ENCODE measurements at places on chromosomes 12 and 14. TPM values are rescaled to one million over a fixed set of nuclear protein-coding genes. Genes with fewer than 3 reads are reported as not detected.

GRCh38 chr12:41011939-41012338 is 176.2 kb upstream of the PDZRN4 start:
- H3K27me3 ChIP-seq, result no peaks in the 10 kb centered on the region
- no peaks in the 10 kb centered on the region for H3K4me1 ChIP-seq
- H3K36me3 ChIP-seq, result no peaks in the 10 kb centered on the region
- no peak for DNase-seq
- H3K4me3 ChIP-seq, result no peak overlapping the region

- H3K27me3 ChIP-seq, result no peaks in the 10 kb centered on the region
- no peaks in the 10 kb centered on the region for H3K36me3 ChIP-seq
- no peak overlapping the region for H3K4me3 ChIP-seq
Observed at GRCh38 chr14:59236195-59236594, 47.7 kb downstream of the DAAM1 start.

- H3K27me3 ChIP-seq, result no peaks in the 10 kb centered on the region
- no peak overlapping the region for H3K27ac ChIP-seq
- peak overlapping the region; percentile 10 for H3K4me3 ChIP-seq
- DNase-seq, result no peak
- H3K36me3 ChIP-seq, result no peaks in the 10 kb centered on the region
Observed at GRCh38 chr14:76827696-76828296, 1.6 kb downstream of the LRRC74A start.

DNA sequence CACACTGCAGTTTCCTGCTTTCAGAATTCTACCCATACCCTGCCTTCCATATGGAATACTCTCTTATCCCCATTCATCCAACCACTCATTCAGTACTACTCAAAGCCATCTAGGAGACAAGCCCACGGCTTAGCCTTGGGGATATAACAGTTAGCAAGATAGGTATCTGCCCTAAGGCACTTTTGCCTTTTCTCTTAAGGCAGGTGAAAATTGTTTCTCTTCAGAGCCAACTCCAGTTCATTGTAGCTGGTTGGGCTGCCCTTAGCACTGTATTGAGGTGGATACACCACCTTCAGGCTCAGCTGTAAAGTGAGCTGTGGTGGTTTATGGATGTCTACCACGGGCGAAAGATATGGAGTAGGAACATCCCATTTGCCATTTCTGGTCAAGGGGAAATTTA is 729.7 kb upstream of the TBX3 start:
- H3K36me3 ChIP-seq, result no peaks in the 10 kb centered on the region
- no peaks in the 10 kb centered on the region for H3K4me1 ChIP-seq
- H3K27ac ChIP-seq, result no peak overlapping the region
- no peak overlapping the region for H3K4me3 ChIP-seq
- H3K27me3 ChIP-seq, result no peaks in the 10 kb centered on the region

DNA sequence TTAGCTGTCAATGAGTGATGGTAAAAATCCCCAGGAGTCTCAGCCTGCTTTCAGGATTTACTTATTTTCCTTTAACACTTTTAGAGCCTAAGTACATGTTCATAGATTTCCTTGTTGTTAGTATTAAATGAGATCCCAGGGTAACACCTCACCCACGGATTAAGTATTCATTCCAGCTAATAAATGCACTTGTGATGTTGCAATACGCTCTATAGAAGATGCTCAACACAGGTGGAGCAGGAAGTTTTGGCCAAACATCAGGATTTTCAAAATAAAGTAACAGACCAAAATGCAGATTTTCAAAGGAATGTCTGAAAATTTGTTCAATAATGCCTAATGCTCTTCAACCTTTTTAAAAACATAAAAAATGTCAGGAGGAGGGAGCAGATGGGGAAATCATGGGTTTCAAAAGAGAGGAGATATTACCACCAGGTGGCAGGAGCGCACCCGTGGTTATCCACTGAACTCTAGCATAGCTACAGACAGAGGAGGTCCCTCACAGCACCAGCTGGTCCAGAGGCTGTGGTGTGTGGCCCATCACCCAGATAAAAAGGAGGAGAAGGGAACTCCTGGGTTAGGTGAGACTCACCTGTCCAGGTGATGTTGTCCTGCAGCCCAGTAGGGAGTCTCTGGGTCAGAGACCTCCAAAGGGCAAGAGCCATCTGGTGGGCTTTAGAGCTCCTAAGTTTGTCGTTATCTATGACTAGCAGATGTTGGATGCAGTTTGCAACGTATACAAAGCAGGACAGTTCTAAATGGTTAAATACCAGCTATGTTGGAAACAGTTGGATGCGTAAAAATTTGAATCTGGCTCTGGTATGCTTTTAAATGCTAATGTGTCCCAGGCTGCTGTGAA is 1158.4 kb upstream of the TMEM132C start:
- no peaks in the 10 kb centered on the region for H3K27me3 ChIP-seq
- DNase-seq, result peak; percentile 58
- H3K4me3 ChIP-seq, result no peak overlapping the region
- no peaks in the 10 kb centered on the region for H3K36me3 ChIP-seq
- H3K27ac ChIP-seq, result no peak overlapping the region

DNA sequence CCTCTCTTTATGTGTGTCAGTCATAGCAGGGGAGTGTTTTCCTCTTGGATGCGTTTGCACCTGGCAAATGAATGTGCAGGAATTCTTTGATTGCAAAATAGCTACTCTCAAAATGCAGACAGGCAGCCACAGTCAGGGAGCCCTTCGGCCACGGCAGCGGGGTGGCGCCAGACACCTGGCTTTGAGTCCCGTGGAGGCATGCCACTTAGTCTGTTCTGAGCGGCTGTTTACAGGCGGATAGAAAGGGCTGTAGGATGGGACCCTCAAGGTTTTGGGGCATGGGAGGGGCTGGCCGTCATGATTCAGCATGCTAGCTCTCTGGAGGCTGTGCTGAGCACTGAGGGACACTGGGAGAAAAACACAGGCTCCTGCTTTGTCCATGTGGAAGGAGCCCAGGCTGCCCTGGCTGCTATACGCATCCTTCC is 117.1 kb downstream of the SLC25A47 start:
- H3K27ac ChIP-seq, result peak overlapping the region; percentile 81
- peak; percentile 84 for DNase-seq
- no peak overlapping the region for H3K4me3 ChIP-seq
- no peaks in the 10 kb centered on the region for H3K27me3 ChIP-seq
- H3K4me1 ChIP-seq, result peaks cover 18% of the 10 kb centered on the region

- no peaks in the 10 kb centered on the region for H3K27me3 ChIP-seq
- H3K4me3 ChIP-seq, result no peak overlapping the region
- H3K4me1 ChIP-seq, result no peaks in the 10 kb centered on the region
- no peak for DNase-seq
- no peaks in the 10 kb centered on the region for H3K36me3 ChIP-seq
Observed at GRCh38 chr12:120412421-120412820, 25.5 kb upstream of the COX6A1 start.

DNA sequence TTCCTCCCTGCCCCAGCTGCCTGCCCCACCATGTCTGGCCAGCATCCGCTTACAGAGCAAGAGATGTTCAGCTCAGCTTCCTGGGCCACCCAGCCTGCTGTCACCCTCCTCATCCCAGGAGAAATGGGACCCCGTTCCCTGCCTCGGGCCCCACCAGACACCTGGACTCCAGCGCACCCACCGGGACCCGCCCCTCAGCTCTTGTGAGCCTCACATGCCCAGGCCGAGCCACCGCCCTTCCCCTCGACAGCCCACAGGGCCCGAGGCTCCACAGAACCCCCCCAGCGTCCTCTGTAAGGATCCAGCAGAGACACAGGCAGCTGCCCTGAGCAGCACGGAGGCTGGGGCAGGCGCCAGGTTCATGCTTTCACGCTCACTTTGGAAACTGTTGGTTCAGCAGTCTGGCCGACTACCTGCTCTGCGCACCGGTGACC is 18.4 kb upstream of the C14orf180 start:
- no peak for DNase-seq
- H3K27me3 ChIP-seq, result no peaks in the 10 kb centered on the region
- no peak overlapping the region for H3K27ac ChIP-seq
- H3K4me1 ChIP-seq, result no peaks in the 10 kb centered on the region
- H3K36me3 ChIP-seq, result no peaks in the 10 kb centered on the region
- H3K4me3 ChIP-seq, result no peak overlapping the region

GRCh38 chr14:34593740-34594375 is 36.1 kb downstream of the SNX6 start:
- H3K27ac ChIP-seq, result no peak overlapping the region
- H3K27me3 ChIP-seq, result no peaks in the 10 kb centered on the region
- peaks cover 29% of the 10 kb centered on the region for H3K36me3 ChIP-seq
- no peaks in the 10 kb centered on the region for H3K4me1 ChIP-seq

- H3K4me3 ChIP-seq, result no peak overlapping the region
- no peak for DNase-seq
- H3K27ac ChIP-seq, result no peak overlapping the region
- H3K27me3 ChIP-seq, result no peaks in the 10 kb centered on the region
Observed at GRCh38 chr12:83613586-83614110, 926.9 kb downstream of the TMTC2 start.

- no peak for DNase-seq
- H3K36me3 ChIP-seq, result no peaks in the 10 kb centered on the region
- H3K27ac ChIP-seq, result peak overlapping the region; percentile 86
- peaks cover 4% of the 10 kb centered on the region for H3K4me1 ChIP-seq
Observed at GRCh38 chr12:50249464-50250182, 33.7 kb downstream of the LIMA1 start.

- peak overlapping the region; percentile 36 for H3K4me3 ChIP-seq
- H3K27ac ChIP-seq, result peak overlapping the region; percentile 78
- H3K36me3 ChIP-seq, result no peaks in the 10 kb centered on the region
- H3K27me3 ChIP-seq, result no peaks in the 10 kb centered on the region
- no peaks in the 10 kb centered on the region for H3K4me1 ChIP-seq
- peak; percentile 70 for DNase-seq
Observed at GRCh38 chr12:16349131-16349460, 1.7 kb downstream of the MGST1 start.

GRCh38 chr14:21383848-21384493 is at the start of gene SUPT16H:
Gene SUPT16H (minus strand): TSS chr14:21384019. CDS start chr14:21383927, 92 bp downstream.
- no peaks in the 10 kb centered on the region for H3K4me1 ChIP-seq
- DNase-seq, result peak; percentile 96
- H3K36me3 ChIP-seq, result peaks cover 3% of the 10 kb centered on the region
- no peaks in the 10 kb centered on the region for H3K27me3 ChIP-seq
- H3K4me3 ChIP-seq, result peak within 1 kb of the TSS; percentile 59

DNA sequence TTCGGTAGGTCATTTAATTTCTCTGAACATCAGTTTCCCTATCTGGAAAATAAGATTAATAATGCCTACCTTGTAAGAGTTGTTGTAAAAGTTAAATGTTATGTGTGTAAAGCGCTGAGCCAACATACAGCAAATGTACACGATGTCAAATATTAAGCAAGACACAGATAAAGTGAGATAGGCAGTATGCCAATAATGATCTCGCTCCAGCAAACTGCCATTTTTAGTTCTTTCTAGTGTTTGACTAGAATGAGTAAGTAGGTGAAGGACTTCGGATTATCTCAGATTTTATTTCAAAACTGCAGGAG is 840 bp downstream of the DHRS7 start:
- no peaks in the 10 kb centered on the region for H3K36me3 ChIP-seq
- no peaks in the 10 kb centered on the region for H3K4me1 ChIP-seq
- peak overlapping the region; percentile 96 for H3K27ac ChIP-seq

DNA sequence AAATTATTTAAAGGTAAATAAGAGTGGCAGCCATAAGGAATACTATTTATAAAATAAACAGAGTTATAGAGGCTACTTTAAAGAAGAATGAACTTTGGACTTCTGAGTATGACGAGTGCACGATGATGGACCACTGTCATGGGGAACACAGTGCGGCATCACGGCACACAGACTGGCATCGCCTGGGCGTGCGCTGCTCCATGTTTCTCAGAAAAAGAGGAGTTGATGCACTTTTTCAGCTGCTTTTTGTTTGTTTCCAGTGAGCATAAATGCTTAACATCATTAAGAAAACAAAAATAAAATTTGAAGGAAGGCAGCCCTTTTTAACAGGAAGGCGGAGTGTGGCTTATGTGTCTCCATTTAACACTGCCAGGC is 23.3 kb upstream of the EAPP start:
- H3K27me3 ChIP-seq, result no peaks in the 10 kb centered on the region
- H3K27ac ChIP-seq, result no peak overlapping the region

GRCh38 chr12:123678981-123679380 is 8.1 kb downstream of the TCTN2 start:
- H3K4me3 ChIP-seq, result no peak overlapping the region
- H3K36me3 ChIP-seq, result no peaks in the 10 kb centered on the region
- DNase-seq, result no peak
- H3K27me3 ChIP-seq, result no peaks in the 10 kb centered on the region
- no peaks in the 10 kb centered on the region for H3K4me1 ChIP-seq

- H3K4me3 ChIP-seq, result no peak overlapping the region
- H3K27ac ChIP-seq, result no peak overlapping the region
- no peak for DNase-seq
- H3K4me1 ChIP-seq, result no peaks in the 10 kb centered on the region
- no peaks in the 10 kb centered on the region for H3K36me3 ChIP-seq
Observed at GRCh38 chr12:44053549-44054127, 217.8 kb downstream of the TMEM117 start.

DNA sequence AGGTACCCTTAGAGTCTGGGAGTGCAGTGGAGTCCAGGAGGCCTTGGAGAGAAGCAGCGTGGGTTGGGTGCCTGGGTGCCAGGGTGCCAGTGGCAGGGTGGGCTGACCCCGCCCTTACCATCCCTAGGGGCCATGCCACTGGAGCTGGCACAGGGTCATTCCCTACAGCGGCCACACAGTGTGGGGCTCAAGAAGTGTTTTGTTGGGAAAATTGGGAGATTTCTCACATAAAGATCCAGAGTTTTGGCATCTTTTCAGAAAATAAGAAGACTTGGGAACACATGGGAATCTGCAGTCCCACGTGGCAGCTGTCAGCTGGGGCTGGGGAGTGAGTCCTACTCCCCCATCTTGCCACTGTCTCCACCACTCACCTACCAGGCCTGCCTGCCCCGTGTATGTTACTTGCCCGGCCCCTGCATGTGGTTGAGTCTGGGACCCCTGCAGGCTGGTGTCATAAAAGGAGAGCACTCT is 4.2 kb downstream of the VASH1 start:
- H3K27ac ChIP-seq, result no peak overlapping the region
- H3K4me3 ChIP-seq, result no peak overlapping the region
- H3K36me3 ChIP-seq, result no peaks in the 10 kb centered on the region
- peaks cover 4% of the 10 kb centered on the region for H3K27me3 ChIP-seq
- peak; percentile 13 for DNase-seq
- no peaks in the 10 kb centered on the region for H3K4me1 ChIP-seq

DNA sequence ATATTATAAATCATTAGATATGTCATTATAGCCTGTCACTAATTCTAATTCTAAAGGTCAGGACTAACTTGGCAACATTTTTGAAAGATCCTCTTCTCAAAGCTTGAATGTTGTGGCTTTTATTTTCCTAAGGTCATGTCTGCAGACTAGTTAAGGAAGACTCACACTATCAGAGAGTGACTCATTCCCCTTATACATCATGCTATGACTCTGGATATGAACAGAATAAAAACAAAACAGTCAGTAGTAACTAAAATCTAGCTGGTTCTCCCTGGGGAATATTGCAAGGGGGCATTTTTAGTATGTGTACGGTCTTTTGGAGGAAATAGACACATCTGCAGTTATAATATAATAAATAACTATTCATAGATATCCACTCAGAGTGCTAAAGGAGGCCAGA is 170.6 kb downstream of the SLC2A13 start:
- peak overlapping the region; percentile 43 for H3K27ac ChIP-seq
- no peaks in the 10 kb centered on the region for H3K27me3 ChIP-seq
- no peaks in the 10 kb centered on the region for H3K36me3 ChIP-seq
- no peak overlapping the region for H3K4me3 ChIP-seq

TAS2R14 gene
- 1.8 TPM for total RNA-seq

CCDC184 gene
- 0.53 TPM for total RNA-seq

RAP1B gene
- total RNA-seq, result 112 TPM

MTA1 gene
- total RNA-seq, result 47.0 TPM

GPR68 gene
- total RNA-seq, result 0.37 TPM

SYCP3 gene
- total RNA-seq, result 0.35 TPM

RFLNA gene
- 22.4 TPM for total RNA-seq

GPD1 gene
- 2.1 TPM for total RNA-seq

SDR9C7 gene
- total RNA-seq, result not detected

A2ML1 gene
- total RNA-seq, result not detected

MYF6 gene
- total RNA-seq, result not detected

TAS2R42 gene
- total RNA-seq, result not detected

RHEBL1 gene
- total RNA-seq, result 0.27 TPM

DYRK2 gene
- 66.0 TPM for total RNA-seq
